Eye (tissue), 1 donor: ENCODE measurements at places on chromosomes 13 and 19.
A peak's percentile ranks its signal among the peaks of the same experiment; 100 is the strongest.

GRCh38 chr13:75135325-75135825, 346.6 kb downstream of the TBC1D4 start:
- peak; percentile 17 for DNase-seq

DNA sequence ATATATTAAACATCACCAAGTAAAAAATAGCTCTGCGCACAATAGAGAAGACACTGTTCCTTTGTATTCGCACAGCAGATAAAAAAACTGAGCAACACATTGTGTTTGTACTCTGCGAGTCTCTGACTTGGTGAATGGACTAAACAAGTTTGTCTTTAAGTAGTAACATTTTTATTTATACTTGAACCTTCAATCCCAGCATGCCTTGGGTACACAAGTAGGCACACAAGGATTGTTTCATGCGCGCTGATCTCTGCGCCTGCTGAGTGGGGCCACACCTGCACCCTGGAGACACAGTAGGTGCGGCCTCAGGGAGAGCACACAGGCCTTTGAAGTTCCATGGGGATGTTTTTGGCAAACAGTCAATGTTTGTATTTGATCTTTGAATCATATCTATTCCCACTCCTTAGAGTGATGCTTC, 318.9 kb downstream of the MYO16 start:
- no peak for DNase-seq

GRCh38 chr13:31043957-31044356, 111.5 kb downstream of the TEX26 start:
- no peak for DNase-seq

DNA sequence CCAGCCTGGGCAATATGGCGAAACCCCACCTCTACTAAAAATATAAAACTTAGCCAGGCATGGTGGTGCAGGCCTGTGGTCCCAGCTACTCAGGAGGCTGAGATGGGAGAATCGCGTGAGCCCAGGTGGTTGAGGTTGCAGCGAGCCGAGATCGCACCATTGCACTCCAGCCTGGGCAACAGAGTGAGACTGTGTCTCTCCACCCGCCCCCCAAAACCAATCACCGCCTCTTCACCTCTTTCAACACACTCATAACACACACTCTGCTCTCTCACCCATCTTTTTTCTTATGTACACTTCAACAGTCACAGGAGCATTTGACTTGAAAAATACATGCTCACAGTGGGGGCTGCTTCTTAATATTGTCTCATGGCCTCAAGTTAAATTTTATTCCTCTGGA, 76.8 kb downstream of the ESD start:
- no peak for DNase-seq

GRCh38 chr13:45102136-45102507, 18.2 kb upstream of the GTF2F2 start:
- no peak for DNase-seq

GRCh38 chr13:27679396-27679795, 57.7 kb downstream of the POLR1D start:
- DNase-seq, result no peak

- DNase-seq, result peak; percentile 19
Observed at GRCh38 chr19:50008532-50008931, 16.6 kb downstream of the VRK3 start.

- DNase-seq, result no peak
Observed at GRCh38 chr19:7007859-7008258, 13.4 kb downstream of the MBD3L2B start.

- DNase-seq, result no peak
Observed at GRCh38 chr19:37594982-37595382, 306 bp downstream of the ZNF540 start.

DNA sequence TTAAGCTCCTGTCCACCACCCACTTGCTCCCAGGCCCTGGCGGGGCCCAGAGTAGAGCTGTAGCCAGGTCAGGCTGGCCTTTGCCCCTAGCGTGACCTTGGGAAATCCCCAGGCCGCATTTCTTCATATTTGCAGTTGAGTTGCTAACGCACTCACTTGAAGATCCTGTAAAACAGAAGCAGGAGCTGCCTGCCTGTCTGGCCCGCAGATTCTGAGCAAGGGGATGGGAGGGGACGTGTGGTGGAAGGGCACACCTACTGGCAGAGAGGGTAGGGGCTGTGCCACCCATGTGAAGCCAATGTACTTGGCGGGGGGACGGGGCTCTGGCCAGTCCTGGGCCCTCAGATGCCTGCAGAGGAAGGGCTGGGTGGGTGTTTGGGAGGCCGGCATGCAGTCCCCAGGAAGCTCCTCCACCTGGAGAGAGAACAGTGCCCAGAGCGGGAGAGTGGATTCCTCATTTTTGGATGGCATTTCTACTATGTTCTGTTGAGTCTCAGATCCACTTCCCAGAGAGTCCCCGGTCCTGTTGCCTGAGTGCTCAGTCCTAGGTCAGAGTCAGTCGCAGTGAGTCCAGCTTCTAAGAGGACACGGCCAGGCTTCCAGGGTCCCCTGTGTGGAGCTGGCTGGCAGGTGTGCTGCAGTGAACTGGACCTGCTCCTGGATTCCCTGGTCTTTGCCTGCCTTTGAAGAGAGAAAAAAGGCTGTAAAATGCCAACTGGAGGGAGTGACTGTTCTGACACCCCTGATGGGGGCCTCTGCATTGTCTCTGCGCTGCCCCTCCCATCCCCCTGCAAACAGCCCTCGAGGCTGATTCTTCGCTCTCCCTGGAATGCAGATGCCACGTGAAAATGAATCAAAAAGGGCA, 62.9 kb downstream of the GGACT start:
- no peak for DNase-seq

- no peak for DNase-seq
Observed at GRCh38 chr13:59229861-59230260, 933.9 kb downstream of the DIAPH3 start.

DNA sequence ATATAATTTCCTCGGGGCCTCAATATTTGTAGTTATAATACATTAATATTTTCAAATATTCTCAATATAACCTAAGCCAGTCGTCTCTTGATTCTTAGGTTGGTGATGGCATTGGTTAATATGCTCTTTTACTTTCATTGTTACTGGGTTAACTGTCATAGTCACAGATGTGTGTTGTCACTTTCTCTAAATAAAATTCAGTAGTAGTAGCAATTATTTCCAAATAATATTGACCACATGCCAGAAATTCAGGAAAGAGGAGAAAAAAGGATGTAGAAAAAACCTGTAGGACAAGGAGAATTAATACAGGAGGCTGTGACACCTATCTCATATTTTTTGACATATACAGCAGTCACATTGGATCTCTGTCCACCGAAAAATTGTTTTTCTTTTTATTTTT, 322.7 kb upstream of the SLITRK6 start:
- DNase-seq, result no peak

DNA sequence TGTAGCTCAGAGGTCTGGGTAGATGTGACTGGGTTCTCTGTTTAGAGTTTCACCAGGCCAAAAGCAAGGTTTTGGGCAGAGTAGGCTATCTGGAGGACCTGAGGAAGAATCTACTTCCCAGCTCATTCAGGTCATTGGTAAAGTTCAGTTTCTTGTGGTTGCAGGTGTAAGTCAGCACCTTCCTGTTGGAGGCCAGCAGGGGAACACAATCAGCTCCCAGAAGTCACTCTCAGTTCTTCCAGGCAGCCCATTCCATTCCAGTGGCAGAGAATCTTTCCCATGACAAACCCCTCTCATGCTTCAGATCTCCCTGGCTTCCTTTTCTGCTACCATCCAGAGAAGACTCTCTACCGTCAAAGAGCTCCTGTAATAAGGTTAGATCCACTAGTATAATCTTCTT, 176.2 kb upstream of the UFM1 start:
- DNase-seq, result no peak

- no peak for DNase-seq
Observed at GRCh38 chr13:57932061-57932460, 300.5 kb downstream of the PCDH17 start.

- DNase-seq, result no peak
Observed at GRCh38 chr19:37874784-37875183, 31.6 kb downstream of the WDR87 start.

DNA sequence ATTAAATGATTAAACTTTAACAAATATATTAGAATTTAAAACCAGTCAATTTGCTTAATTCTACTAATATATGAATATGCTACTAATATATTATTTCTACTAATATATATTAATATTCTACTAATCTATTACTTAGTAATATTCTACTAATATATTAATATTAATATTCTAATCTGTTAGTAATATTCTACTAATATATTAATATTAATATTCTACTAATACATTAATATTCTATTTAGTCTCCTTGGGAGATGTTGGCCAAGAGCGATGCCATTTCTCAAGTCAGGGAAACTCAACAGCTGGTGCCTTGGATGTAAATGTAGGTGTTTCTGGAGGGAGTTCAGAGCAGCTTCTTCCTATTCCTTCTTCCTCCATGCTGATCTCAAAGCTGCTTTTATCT, 259.2 kb upstream of the TMTC4 start:
- no peak for DNase-seq

DNA sequence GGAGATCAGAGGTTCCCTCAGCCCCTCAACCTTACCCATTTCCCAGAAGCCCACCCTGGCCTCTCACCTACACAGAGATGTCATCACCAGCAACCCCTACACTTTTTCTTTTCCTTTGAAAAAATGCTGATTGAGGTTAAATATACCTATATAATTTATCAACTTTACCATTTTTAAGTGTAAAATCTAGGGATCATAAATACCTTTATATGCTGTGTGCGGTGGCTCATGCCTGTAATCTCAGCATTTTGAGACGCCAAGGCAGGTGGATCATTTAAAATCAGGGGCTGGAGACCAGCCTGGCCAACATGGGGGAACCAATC, 3.1 kb downstream of the KIR2DL4 start:
- DNase-seq, result no peak

GRCh38 chr19:5690955-5691821, 1.1 kb downstream of the RPL36 start:
- DNase-seq, result peak; percentile 48

- peak; percentile 92 for DNase-seq
Observed at GRCh38 chr19:53254411-53255341, at the start of gene ZNF677. Gene ZNF677 (minus strand): TSS chr19:53254873. CDS start chr19:53251550, 3,323 bp downstream.

GRCh38 chr19:54287456-54287855, 6.5 kb upstream of the LILRB2 start:
- DNase-seq, result peak; percentile 1

DNA sequence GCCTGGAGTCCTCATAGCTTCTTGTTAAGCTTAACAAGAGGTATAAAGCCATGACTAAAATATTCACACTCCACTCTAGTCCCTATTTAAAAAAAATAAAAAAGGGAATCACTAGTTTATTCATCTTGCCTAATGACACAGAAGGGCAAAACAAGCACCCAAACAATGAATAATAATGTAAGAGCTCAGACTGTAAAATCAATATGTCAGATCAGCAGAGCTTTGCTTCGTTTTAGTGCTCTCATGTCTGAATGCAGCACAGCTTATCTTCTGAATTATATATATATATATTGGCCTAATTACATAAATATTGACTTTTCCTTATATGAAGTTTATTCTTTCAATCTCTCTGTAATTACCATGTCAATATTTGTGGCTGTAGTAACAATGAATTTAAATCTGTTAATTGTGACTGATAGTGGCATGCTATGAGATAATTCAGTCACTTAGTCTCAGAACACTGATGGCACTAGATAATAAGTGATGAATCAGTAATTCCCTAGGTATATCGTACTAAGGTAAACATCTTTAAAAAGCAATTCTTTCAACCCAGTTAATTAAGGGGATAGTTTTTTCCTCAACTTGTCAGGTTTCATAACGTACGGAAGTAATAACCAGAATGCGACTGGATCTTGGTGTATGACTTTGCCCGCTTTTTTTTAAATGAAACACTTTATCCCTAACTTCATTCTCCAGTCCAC, 361.9 kb upstream of the GPC6 start:
- DNase-seq, result peak; percentile 6
